ENCODE measurements at places on chromosomes 3 and 15.
A peak's percentile ranks its signal among the peaks of the same experiment; 100 is the strongest.

- DNase-seq = no peak
Observed at GRCh38 chr15:78618064-78618463, 2.7 kb downstream of the CHRNA3 start.

DNA sequence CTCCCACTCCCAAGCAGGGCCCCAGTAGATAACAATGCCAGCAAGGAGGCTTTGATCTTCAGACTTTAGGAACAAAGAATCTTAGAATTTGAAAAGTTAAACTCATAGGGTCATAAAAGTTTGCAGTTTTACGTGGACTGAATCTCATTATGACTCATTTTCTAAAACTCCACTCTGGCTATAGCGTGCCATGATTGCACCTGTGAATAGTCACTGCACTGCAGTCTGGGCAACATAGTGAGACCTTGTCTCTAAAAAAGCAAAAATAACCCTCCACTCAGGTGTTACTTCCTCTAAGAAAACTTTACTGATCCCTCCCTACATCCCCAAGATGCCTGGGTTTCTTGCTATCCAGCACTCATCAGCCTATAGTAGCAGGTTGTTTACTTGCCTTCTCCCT, 104.5 kb downstream of the IL20RB start:
- DNase-seq = no peak

GRCh38 chr15:70763950-70764730, 782 bp upstream of the UACA start:
- DNase-seq = peak; percentile 10

- no peak for DNase-seq
Observed at GRCh38 chr15:75148280-75148679, 53.4 kb upstream of the C15orf39 start.

- peak; percentile 77 for DNase-seq
Observed at GRCh38 chr3:187986514-187986934, 167.4 kb upstream of the LPP start.

- no peak for DNase-seq
Observed at GRCh38 chr3:150936693-150937092, 31.5 kb upstream of the MINDY4B start.
